ENCODE measurements at places on chromosomes 12 and 14. TPM values are rescaled to one million over a fixed set of nuclear protein-coding genes. Genes with fewer than 3 reads are reported as not detected.

- DNase-seq: no peak
These were observed 46.1 kb upstream of the MMP17 start for GRCh38 chr12:131782061-131782460.

DNA sequence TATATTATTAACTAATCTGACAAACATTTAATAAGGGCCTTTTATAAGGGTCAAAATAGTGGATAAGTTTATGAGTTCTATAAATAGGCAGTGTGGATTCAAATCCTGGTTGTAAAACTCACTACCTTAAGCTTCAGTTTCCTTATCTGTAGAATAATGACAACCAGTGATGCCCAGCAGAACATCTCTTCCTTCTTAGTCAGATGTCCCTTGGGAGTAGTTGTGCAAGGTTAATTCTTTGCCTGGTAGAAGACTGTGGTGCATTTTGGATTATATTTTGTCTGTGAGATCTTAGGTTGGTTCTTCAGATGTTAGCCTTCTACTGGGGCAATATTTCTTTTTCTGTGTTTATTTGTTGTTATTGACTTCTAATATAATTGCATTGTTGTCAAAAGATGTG lies 59.5 kb downstream of the ARID2 start:
- peak; percentile 6 for DNase-seq

DNA sequence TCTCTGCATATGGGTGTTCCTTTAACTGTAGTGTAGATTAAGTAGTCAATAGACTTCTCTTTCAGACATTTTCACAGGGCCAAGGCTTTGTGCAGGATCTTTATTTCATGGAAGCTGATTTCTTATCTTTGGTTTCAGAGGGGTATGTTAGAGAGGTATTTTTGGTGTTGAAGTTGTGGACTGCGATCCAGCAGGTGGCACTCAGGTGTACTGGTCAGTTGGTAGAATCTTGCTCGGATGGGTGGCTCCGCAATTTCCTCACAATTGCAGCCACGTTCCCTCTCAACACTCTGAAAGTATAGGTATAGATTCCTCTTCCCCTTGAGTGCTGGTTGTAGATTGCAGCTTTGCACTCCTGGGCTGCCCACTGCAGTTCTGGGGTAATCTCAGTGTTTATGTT lies 44.3 kb downstream of the OSBPL8 start:
- no peak for DNase-seq

- no peak for DNase-seq
These were observed 26.1 kb upstream of the IFNG start for GRCh38 chr12:68185598-68185997.

DNA sequence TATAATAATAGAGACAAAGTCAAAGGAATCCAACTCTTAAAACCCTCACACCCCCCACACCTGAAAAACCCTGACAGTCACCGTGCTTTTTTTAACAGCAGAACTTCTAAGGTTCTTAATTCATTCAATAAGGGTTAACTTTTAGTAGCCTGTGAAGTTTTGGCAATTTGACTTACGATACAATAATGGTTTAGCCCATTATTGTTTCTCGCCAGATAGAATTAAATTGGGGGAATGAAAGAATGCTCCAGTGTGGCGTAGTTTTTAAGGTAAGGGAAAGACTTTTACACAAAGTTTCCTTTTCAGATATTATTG lies 604 bp upstream of the MAGOHB start:
- peak; percentile 5 for DNase-seq

DNA sequence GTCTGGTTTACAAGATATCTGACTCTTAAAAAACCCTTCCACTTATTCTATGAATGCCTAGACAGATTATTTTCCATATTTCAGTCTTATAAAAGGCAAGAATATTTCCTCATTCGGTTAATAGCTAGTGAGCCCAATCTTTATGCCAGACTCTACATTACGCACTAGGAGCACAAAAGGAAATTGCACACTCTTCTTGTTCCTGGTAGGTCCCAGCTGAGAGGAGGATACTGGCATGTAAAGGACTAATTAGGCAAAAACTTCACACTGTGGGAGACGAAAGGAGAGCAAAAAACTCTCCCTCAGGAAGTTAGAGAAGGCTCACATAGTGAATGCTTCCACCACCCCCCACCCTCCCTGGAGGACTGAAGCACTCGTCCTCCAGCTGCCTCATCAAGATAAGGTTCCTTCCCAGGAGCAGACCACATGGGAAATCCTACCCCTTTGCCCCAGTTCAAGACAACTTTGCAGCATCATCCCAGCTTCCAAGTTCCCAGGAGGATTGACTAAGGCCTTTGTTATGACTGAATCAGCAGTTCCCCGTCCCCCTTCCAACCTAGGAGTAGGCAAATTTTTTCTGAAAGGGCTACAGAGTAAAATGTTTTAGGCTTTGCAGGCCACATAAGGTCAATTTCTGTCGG lies 14.5 kb downstream of the CAPZA3 start:
- no peak for DNase-seq

- DNase-seq: peak; percentile 38
These were observed 369.0 kb upstream of the TMTC1 start for GRCh38 chr12:30152705-30153104.

TAS2R31 gene
- 0.16 TPM for polyA plus RNA-seq

ESR2 gene
- 0.03 TPM for polyA plus RNA-seq

POLE2 gene
- 8.1 TPM for polyA plus RNA-seq

NKX2-1 gene
- not detected for polyA plus RNA-seq

CAPZA3 gene
- polyA plus RNA-seq: not detected
